Kidney glomerular epithelial cell (primary cell): ENCODE measurements at places on chromosomes 1 and 21.

GRCh38 chr1:24206083-24206464, 19.0 kb upstream of the IFNLR1 start:
- DNase-seq = no peak

DNA sequence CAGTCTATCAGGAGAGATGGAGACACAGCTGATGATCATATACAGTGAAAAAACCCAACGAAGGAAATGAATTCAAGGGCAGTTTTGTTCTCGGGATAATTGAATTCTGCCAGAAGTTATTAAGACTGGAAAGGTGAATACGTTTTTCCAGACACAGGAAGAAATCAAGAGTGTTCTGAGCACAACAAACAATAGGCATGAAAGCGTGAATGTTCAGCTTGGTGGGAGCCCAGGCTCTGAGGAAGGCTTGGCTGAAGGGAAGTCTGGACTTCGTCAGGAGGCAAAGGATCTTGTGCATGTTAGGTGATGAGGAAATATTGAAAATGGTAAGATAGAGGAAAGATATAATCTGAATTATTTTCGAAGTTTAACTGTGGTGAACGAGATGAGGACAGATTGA, 50.4 kb downstream of the CYYR1 start:
- DNase-seq = no peak

DNA sequence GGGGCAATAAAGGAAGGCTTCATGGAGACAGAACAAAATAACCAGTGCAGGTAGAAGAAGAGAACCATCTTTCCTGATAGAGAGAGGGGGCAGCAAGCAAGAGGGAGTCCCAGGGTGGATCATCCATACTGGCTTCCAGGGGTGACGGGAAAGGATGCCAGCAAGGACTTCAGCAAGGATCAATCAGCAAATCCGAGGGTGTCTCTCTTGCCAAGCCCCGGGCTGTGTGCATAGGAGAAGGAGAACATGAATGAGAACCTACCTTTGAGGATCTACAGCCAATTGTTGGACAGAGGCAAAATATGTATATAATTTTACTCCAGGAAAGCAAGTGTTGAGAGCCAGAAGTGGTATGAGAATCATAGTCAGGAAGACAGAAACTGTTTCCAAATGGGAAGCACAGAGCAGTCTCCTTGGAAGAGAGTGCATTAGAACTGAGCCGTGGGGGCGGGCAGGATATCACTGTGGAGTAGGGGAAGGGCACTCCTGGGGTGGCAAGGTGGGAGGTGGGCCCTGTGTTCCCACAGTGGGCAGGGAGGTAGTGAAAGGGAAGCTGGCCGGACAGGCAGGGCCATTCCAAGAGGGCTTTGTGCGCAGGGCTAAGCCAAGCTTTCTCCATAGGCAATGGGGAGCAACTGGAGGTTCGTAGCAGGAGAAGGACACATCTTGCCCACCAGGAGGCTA, 1.1 kb upstream of the S100A9 start:
- DNase-seq = no peak

DNA sequence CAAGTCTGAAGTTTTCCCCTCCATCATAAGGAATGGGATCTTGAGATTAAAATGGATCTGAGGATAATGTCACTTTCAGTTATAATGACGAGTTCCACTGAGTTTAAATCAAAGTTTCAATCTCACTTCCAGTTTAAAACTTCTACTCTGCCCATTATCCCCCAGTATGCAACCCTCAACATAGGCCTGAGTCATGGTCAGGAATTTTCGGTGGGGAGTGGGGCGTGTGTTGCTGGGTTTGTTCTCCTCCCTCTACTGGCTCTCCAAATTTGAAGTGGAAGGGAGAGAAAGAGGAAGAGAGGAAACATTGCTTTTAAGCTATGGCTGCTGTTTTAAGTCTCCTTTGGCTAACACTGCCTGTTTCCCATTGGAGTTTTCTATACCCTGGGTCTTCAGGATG, 152.9 kb downstream of the TM2D1 start:
- DNase-seq = no peak

GRCh38 chr1:26290122-26290881, 10.4 kb downstream of the SH3BGRL3 start:
- DNase-seq = no peak
